Nephron progenitor cell (in vitro differentiated cells): ENCODE measurements at places on chromosomes 2 and 18.

- peak; percentile 61 for DNase-seq
Observed at GRCh38 chr2:127024769-127025358, 82.1 kb downstream of the BIN1 start.

GRCh38 chr2:42371611-42372473 lies 10.8 kb upstream of the COX7A2L start:
- no peak for DNase-seq

GRCh38 chr2:64721320-64721623 lies 67.6 kb upstream of the SERTAD2 start:
- DNase-seq: no peak

GRCh38 chr2:84704505-84705244 lies 176.2 kb downstream of the TRABD2A start:
- no peak for DNase-seq

DNA sequence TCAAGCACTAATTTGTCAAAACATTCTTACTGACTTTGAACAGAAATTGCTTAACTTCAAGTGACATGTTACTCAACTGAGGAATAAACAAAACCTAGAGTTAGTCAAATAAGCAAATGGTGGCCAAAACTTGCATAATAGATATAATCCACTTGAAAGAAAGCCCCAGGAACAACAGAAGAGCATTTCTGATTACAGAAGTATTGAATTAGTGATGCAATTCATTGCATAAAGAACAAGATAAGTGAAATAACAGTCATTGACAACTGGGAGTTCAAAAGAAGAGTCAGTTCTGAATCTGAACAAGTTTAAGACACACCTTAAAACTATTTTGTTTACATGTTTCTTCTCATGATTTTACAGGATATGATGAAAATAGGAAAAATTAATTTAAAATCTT lies 30.8 kb downstream of the COBLL1 start:
- DNase-seq: no peak

DNA sequence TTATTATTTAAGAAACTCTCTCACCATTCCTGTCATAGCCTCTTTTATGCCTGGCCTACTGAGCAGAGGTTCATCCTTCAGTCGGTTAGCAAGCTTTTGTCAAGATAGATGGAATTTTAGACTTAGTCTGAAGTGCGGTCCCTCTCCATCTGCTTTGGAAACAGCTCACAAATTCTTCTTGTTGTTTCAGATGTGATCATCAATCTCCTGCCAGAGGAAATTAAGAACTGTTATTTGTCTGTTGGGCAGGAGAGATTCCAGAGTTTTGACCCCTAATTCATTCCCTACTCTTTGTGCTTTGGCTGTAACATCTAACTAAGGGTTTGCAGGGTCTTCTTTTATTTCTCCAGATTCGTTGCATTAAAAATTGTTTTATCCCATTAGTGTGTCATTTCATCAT lies 56.4 kb downstream of the LRRTM1 start:
- DNase-seq: no peak

GRCh38 chr2:70469435-70469834 lies 84.2 kb downstream of the TGFA start:
- no peak for DNase-seq

DNA sequence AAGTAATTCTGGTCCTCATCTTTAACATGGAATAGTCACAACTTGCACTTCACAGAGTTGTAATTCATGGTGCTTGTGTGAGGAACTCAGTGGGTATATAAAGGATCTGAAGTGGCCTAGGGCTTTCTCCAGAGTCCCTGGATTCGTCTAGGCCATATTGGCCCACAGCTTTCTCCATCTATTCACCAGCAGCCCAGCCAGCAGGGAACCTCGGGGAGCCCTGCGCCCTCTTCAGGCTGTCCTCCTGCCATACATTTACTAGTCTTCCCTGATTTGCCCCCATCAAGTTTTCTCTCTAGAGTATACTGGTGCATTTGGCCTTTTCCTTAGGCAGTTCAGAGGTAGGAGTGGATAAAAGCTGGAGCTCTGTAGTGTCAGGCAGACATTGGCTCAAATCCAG lies 278.3 kb downstream of the MYCN start:
- DNase-seq: peak; percentile 34

- no peak for DNase-seq
Observed at GRCh38 chr2:167264380-167264779, 376.1 kb downstream of the XIRP2 start.

DNA sequence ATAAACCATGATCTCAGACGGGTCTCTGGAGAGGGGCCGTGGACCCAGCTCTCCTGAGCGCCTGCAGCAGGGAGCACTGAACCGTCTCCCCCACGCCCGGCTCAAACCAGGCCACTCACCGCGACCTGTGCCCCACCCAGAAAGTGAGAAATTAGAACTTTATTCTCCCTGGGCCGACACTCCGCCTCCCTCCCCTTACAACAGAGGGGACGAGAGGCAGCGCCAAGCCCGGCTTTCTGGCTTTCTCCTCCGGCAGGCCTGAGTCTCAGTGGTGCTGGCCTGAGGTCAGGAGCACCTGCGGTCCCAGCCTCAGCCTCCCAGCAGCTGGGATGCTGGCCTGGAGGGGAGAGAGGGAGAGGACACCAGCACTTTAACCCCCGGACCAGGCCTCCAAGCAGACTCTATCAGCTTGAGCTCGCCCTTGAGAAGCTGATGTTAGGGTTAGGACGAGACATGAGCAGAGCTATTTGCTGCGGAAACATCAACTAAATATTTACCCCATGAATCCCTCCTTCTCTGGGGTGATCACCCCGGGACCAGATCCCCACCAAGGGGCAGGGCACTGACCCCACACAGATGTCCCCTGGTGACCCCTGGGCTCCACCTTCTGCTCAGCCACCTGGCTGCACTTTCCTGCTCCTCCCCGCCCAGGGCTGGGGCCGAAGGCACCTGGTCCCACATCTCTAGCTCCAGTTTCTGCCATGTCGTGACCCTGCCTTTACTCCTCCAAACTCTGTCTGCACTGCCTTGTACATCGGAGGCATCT lies 856.3 kb upstream of the SALL3 start:
- no peak for DNase-seq

- DNase-seq: no peak
Observed at GRCh38 chr2:232501794-232502390, 14.3 kb upstream of the ECEL1 start.

GRCh38 chr2:33111002-33111446 lies 164.3 kb downstream of the LTBP1 start:
- no peak for DNase-seq

DNA sequence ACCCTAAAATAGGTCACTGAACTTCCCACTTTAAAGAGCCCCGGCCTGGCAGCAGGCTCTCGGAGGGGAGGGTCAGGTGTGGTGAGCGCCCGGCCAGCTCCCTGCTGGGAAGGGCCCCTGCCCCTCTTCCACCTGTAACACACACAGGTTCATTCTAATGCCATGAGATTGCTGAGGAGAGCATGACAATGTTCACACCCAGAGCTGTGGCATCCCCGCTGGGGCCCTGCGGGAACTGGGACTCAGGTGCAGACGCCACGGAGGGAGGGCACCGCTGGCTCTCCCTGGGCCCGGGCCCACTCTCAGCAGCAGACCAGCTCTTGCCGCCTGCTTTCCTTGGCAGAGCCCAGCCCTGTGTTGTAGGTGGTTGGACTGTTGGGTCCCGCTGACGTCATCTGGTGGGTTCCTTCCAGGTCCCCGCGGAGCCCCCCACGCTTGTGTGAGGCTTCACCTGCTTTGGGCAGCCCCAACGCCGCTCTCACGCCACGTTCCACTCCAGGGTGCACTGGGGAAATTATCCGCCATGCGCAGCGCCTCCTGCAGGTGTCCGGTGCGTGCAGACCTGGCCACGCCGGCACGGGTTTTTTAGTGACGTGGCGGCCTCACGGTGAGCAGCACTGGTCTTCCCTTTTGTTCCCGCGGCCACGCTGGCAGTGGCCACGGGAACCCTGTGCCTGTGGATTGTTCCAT lies 50.4 kb upstream of the KCNG2 start:
- DNase-seq: no peak

GRCh38 chr2:65727816-65728215 lies 295.4 kb upstream of the SPRED2 start:
- no peak for DNase-seq

DNA sequence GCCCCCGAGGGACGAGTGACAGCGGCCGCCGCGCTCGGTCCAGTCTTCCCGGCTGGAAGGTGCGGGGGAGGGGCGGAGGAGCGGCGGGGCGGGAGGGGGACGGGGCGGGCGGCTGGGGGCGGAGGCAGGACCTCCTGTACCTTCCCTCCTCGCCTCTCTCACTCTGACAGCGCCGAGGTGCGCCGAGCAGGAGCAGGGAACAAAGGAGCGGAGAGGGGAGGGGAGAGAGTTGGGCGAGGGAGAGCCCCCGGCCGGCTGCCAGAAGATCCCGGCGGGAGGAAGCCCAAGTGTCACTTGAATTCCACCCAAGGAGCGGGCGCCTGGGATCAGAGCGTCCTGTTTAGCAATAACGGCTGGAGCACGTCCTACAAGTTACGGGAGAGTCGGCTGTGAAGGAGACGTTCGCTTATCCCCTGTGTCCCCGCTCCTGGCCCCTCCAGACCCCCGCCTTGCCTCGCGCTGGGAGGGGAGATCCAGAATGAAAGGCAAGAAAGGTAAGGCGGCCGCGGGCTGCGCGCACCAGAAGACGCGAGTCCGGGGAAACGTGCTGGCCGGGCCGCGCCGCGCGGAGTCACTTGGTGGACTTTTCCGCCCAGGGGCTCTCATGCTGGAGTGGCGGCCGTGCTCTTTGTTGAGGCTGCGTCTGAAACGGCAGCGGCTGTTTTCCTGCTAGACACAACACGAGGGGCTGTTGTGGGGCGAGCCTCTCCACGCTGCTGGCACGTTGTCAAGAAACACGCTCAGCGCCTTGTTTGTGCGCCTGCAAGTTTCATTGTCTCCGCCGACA lies at the start of gene TGIF1:
Gene TGIF1 (plus strand): TSS at position 161 of the 787 bp plus-strand sequence. CDS start 318 bp downstream, at position 479.
- peak; percentile 89 for DNase-seq

DNA sequence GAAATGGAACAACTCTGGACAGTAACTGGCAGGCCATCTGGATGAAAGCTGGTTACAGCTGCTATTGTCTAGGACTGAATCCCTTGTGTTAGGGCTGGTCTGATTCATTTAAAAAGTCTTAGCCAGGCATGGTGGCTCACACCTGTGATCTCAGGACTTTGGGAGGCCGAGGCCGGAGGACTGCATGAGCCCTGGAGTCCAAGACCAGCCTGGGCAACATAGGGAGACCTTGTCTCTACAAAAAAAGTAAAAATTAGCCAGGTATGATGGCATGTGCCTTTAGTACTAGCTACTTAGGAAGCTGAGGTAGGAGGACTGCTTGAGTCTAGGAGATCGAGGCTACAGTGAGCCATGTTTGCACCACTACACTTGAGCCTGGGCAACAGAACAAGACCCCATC lies 15.5 kb upstream of the CFLAR start:
- DNase-seq: no peak

GRCh38 chr2:174794851-174795374 lies 30.6 kb upstream of the CHRNA1 start:
- DNase-seq: no peak

DNA sequence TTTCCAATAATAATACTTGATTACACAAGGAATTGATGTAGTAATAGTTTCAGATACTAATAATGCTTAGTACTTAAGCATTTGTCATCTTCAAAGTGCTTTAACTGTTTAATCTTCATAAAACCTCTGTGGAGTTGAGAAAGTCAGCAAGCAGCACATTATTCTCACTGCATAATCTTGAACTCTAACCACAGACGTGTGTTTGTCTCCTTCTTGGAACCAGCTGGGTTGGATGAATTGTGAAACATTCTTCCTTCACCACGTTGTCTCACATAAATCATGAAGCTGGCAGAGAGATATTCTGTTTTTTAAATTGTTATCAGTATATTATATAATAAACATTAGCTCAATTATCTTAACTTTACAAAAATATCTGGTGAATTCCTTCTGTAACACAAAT lies 55.1 kb upstream of the LDAH start:
- DNase-seq: no peak

DNA sequence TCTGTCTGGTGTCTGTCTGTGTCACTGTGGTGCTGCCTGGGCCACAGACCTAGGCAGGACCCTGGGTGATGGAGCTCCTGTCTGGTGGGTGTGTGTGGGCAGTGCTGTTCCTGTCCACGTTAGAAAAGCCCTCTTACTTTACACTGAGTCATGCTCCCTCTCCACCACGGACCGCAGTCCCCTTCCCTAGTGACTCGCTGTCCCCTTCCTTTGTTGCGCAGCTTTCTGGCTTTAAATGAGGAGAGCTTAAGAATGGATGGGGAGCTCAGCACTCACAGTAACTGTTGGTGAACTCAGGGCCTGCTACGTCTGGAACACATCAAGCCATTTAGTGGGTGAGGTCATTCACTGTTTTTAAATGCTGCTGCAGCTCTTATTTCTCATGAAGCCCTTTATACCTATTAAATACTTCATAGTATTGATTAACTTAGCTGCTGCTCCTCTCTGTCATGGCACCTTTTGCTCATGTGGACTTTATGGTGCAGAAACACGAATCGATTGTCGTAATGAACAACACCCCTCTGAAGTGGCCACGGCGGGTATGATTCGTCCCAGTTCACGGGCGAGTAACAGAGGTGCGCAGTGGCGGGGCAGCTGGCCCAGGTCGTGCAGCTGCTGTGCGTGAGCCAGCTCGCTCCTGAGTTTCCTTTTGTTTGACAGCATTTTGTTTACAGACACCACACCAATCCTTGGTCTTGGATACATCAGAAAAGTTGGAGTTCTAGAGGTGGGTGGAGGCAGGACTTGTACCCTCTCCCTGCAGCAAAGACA lies 100.4 kb downstream of the LDLRAD4 start:
- no peak for DNase-seq

- no peak for DNase-seq
Observed at GRCh38 chr2:213234641-213235040, 49.6 kb upstream of the SPAG16 start.

GRCh38 chr2:5549771-5550170 lies 142.4 kb upstream of the SOX11 start:
- DNase-seq: no peak

DNA sequence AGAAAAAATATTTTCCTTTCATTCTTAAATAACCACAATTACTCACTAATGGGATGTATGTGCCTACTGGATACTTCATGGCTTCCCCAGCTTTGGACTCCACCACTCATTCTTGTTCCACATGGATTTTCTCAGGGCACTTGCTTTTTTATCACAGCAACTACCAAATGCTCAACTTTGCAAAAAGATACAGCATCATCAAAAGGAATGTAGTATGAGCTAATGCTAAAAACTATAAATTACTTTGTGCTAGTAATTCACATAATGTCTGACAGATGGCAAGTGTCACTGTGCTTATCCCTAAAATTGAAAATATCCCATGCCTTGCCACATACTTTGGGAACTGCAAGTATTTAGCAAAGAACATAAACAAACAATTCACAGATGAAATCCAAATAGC lies 130.4 kb upstream of the ZFP36L2 start:
- DNase-seq: no peak

- no peak for DNase-seq
Observed at GRCh38 chr2:98301469-98301868, 44.8 kb upstream of the CNGA3 start.

- no peak for DNase-seq
Observed at GRCh38 chr2:89850881-89851582, 1159.6 kb downstream of the RPIA start.

DNA sequence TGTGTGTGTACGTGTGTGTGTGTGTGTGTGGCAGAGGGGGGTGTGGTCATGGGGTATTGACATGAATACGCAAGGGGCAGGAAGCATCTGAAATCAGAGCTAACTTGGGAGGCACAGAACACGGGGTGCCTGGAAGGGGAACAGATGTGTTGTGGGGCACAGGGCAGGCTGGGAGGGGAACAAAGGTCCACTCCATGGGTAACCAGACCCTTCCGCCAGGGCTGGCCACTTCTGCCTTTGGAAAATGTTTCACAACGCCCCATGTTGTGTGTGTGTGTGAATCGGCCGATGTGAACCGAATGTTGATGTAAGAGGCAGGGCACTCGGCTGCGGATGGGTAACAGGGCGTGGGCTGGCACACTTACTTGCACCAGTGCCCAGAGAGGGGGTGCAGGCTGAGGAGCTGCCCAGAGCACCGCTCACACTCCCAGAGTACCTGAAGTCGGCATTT lies at the start of gene SLC11A1:
Gene SLC11A1 (plus strand): TSS at position 358 of the 451 bp plus-strand sequence. CDS start 96 bp downstream, outside the sequence.
- DNase-seq: no peak
